Osteocyte (in vitro differentiated cells): ENCODE measurements at places on chromosomes 16 and 17. TPM values are rescaled to one million over a fixed set of nuclear protein-coding genes. Genes with fewer than 3 reads are reported as not detected.

DNA sequence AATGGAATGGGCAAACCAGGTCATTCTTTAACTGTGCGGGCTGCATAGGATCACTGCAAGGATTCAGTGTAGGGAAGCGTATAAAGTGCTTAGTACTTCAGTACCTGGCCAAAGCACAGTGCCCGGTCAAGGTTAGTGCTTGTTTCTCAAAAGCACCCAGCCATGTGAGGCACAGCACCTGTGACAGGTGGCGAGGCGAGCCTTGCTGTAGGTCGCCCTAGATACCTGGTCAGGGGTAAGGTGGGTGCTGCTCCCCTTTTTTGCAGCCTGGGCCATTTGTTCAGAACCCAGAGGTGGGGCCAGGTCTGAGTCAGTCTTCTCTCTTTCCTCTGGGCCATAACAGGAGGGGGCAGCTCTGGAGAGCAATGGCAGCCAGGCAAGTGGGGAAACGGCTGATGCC lies 172.0 kb downstream of the IRF8 start:
- DNase-seq, result no peak

DNA sequence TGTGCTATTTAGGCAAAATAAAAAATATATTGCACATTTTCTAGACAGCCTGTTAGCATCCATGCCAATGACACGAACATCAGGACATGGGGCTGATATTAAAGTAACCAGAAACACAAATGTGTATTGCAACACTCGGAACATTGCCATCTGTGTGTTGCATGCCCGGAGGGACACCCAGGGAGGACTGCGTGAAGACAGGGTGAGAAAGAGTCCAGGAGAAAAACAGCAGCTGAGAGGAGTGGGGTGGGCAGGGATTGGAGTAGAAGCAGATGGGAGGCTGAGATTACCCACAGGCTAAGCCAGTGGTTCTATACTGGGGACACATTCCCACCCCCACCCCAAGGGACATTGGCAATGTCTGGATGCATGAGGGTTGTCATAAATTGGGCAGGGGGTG lies 114.8 kb downstream of the GRIN2A start:
- no peak for DNase-seq

Gene SEZ6L2
- total RNA-seq, result 17.6 and 19.3 TPM in 2 replicates

Gene ACSM3
- 0.94 and 1.7 TPM in 2 replicates for total RNA-seq
